ENCODE measurements at places on chromosomes 4 and X.

GRCh38 chr4:140935254-140935653, 179.1 kb upstream of the TBC1D9 start:
- DNase-seq = no peak

GRCh38 chrX:15908603-15909290, 54.1 kb upstream of the AP1S2 start:
- no peak for DNase-seq

DNA sequence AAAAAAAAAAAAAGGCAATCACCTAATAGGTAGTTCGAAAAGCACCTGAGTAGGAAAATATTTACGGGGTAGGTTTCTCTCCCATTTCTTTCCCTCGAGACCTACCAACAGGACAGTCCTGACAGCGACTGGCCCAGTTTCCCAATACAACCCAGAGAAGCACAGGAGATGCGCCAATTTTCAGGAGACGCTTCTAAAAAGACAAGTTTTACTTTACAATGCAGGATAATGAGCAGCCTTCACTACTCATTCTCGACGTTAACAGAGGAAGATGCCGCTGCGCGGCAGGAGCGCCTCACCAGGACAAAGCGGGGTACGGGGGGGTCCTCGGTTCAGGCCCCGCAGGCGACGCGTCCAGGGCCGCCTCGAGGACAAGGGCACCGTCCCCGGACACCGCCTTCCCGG, 708 bp downstream of the BCLAF3 start:
- DNase-seq = no peak

DNA sequence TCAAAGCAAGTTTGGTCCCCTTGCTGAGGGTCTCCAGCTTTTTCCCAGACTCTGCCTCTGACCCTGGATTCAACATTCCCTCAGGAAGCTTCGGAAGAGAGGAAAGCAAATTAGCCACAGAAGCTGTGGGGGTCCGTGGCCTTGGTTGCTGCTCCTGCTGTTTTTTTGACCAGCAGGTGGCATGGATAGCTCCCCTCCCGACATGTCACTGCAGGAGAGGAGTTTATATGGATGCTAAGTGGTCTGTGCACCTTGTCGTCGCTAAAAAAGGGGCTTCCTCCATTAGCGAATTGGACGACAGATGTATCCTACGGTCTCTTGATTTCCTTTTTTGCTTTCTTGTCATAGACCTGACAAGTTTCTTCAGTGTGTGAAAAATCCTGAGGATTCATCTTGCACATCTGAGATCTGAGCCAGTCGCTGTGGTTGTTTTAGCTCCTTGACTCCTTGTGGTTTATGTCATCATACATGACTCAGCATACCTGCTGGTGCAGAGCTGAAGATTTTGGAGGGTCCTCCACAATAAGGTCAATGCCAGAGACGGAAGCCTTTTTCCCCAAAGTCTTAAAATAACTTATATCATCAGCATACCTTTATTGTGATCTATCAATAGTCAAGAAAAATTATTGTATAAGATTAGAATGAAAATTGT, 70.2 kb downstream of the CD38 start:
- no peak for DNase-seq

DNA sequence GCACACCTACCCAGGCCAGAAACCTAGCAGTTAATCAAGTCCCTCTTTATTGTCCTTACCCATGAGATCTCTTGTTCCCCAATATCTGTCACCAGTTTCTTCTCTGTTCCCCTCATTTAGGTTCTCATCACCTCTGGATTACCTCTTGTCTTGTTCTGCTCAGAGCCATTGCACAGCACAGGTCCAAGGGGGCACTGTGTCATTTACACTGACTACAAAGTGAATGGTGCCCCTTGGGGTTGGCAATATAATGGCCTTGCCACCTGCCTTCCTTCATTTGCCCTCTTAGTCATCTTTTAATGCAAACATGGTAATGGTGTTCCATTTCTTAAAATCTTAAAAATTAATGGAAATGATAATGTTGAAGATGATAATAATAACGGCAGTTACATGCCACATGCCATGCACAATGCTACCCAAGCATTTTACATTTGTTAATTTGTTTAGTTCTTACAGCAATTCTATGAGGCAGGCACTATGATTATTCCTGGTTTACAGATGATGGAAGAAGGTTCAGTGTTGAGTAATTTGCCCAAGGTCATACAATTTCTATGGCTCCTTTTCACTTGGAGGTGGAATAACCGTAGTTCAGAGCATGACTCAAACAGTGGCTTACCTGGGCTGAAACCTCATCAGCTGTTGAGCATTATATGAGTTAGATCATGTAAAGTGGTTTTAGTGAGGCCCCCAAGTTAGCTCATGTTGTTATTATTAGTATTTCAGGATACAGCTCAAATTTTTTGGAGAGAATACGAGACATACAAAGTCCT, 117.9 kb downstream of the RASL11B start:
- no peak for DNase-seq

DNA sequence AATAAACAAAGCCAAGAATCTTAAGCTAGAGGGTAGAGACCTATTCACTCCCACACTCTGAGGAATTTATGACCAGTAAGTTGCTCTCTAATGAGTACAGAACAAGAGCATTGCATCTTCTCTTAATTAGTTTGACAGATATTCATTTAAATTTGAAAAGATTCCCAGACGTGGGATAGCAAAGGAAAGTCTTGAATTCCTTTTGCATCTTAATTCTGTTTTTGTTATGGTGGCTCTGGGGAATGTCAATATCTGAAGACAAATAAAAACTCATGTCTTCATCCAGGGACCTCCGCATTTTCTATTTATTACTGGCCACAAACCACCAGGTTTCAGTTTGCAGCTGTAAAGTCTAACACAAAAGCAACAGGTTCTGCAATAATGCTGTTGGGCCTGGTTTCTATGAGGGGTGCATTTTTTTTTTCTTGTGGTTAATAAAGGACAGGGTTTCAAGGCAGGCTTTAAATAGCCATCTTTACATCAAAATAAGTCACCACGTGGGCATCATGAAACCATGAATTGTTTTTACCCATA, 172.3 kb downstream of the SHROOM3 start:
- DNase-seq = no peak
